ENCODE measurements at places on chromosomes 11 and 22.
A peak's percentile ranks its signal among the peaks of the same experiment; 100 is the strongest.

DNA sequence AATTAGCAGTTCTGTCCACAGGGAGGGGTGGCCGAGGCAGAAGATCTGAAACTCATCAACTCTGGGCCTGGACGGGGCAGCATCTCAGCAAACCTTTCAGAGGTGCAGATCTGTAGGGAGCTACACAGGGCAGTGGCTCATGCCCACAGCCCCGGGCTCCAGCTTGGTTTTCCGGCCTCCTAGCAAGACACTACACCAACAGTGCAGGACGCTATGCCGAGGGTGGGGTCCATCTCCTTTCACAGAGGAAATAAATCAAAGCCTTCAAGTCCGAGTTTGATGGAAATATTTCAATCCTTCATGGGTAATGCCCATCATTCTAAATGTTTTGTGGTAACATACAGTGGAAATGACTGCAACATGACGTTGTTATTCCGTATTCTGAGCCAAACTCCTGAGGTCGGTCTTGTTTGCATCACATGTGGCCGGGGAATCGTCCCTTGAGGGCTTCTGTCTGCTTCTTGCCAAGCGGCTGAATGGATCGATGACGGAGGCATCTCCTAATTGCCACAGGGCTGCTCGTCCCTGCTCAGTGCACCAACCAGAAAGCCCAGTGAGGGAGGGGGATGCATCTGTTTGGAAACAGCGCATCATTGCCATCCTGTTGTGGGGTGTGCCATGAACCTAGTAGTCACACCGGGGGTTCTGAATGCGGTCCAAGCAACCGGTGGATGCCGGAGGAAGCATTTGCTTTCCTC lies 30.0 kb downstream of the LINC01488 start:
- DNase-seq: no peak

GRCh38 chr11:29679996-29680395 lies 336.8 kb downstream of the KCNA4 start:
- DNase-seq: no peak

- DNase-seq: no peak
Observed at GRCh38 chr11:117130879-117131278, 13.2 kb upstream of the PAFAH1B2 start.

- no peak for DNase-seq
Observed at GRCh38 chr11:114102993-114103896, 43.7 kb downstream of the ZBTB16 start.

- no peak for DNase-seq
Observed at GRCh38 chr11:72431846-72432245, 2.5 kb downstream of the CLPB start.

DNA sequence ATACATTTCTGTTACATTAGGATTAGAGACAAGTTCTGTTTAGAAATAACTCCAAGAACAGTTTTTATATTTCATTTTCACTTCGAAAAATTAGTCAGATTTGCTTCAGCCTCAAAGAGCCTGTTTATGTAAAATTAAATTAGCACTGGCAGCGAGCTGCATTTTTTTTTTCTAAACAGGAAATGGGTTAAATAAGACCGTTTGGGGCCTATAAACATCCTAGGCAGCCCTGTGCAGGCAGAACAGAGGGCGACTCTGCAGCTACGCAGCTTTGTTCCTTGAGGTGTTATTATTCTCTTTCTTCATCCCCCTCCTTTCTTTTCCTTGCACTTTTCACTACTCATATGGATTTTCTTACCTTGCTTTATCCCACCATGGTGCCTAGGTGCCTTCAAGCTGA lies 48.7 kb downstream of the CWC15 start:
- DNase-seq: no peak

DNA sequence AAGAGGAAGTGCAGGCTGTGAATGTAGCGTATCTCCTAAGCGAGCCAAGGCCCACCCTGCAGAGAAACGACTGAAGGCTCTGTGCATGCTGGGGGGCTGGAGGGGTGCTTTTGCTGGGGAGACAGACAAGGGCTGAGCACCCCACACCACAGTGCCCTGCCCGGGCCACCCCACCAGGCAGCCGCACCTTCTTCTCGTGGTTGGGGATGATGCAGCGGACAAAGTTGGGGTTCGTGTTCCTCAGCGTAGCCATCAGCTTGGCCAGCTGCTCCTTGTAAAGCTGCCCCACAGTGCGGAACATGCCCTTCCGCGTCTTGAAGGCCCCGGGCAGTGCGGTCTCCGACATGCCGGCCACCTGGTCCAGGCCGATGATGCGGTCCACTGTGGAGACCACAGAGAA lies 53.3 kb downstream of the APOL1 start:
- no peak for DNase-seq

DNA sequence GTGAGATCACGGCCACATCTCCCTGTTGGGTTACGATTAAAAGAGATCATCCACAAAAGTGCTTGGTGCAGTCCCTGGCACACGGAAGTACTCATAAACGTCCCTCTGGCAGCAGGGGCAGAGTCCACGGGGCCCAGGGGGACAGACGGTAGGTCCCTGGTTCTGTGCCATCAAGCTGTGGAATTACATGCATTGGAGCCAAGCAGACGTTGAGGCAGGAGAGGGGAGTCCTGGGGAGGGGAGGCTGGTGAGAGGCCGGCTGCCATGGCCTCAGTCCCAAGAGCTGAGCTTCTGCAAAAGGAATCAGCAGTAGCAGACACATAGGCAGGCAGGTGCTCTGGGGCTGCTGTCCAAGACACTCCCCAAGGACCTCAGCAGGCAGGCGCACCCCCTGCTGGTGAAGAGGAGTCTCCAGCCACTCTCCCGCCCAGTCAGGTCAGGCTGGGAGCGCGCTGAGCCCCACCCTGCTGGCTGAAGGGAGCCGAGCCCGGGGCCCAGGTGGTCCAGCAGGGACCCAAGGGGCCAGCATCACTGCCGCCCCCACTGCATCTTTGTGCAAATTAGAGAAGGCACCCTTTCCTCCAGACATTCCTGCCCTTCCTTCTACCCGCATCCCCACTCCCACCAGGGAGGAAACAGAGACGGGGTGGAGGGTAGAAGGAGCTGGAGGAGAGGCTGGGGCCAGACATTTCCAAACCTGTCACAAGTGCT lies 7.6 kb upstream of the KCTD17 start:
- peak; percentile 18 for DNase-seq

- DNase-seq: no peak
Observed at GRCh38 chr11:133929401-133930052, 27.2 kb downstream of the IGSF9B start.

DNA sequence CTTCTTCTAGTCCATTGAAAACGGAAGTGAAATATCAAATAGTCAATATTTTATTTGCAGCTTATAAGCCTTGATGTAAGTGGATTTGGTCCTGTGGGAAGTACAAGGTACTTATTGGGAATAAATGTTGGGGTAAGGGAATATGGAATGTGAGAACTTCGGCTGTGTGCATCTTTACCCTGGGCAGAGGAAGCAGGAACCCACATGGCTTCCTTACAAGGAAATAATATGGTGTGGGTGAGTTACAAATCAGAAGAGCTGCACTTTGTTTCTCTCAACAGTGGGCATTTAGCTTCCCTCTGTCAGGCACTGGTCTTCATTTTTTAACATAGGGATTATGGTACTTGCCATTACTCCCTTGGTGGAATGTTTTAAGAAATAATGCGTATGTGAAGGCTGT lies 77.9 kb downstream of the SCN3B start:
- DNase-seq: no peak

GRCh38 chr11:110907629-110908028 lies 195.4 kb upstream of the ARHGAP20 start:
- no peak for DNase-seq

- no peak for DNase-seq
Observed at GRCh38 chr11:2413742-2414579, 13.4 kb downstream of the TSSC4 start.

- peak; percentile 41 for DNase-seq
Observed at GRCh38 chr11:129418039-129418438, 42.4 kb downstream of the BARX2 start.

All from NK-92 treated with Interleukin-12 subunit alpha and Interleukin-12 subunit beta, amount 100 ng/mL, for 24 hours (cell line).